ENCODE measurements at places on chromosomes 4 and X.

- DNase-seq, result no peak
Observed at GRCh38 chr4:96598465-96598864, 758.6 kb downstream of the PDHA2 start.

DNA sequence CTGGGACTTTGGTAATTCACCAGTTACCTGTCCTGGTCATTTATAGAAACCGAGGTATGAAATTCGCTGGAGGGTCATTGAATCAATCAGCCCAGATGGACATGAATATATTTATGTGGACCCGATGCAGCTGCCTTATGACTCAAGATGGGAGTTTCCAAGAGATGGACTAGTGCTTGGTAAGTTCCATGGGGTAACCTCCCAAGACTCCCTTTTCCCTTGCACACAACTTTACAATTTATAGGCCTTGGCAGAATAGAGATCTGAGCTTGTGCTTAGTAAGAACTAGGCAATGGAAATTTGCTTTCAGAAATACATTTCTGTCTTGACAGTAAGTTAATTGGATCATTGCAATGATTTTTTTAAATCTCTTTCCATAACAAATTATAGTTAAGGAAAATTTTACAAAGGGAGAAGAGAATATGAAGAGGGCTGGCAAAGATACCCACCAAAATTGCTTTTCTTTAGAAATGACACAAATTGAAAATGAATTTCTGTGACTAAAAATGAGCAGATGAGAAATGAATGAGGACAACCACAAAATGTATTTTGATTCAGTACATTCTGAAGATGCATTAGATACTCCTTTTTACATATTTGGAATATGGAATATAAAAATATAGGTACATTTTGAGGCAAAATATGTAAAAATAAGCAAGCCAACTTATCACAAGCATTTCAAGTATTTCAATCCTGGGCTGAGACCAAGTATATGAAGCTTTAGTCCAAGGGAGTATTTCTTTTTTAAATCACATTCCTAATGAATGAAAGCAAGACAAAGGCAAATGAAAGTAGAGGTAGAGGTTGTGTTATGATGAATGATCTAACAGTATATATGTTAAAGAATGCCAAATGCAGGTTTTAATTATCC lies 45.9 kb downstream of the PDGFRA start:
- no peak for DNase-seq

DNA sequence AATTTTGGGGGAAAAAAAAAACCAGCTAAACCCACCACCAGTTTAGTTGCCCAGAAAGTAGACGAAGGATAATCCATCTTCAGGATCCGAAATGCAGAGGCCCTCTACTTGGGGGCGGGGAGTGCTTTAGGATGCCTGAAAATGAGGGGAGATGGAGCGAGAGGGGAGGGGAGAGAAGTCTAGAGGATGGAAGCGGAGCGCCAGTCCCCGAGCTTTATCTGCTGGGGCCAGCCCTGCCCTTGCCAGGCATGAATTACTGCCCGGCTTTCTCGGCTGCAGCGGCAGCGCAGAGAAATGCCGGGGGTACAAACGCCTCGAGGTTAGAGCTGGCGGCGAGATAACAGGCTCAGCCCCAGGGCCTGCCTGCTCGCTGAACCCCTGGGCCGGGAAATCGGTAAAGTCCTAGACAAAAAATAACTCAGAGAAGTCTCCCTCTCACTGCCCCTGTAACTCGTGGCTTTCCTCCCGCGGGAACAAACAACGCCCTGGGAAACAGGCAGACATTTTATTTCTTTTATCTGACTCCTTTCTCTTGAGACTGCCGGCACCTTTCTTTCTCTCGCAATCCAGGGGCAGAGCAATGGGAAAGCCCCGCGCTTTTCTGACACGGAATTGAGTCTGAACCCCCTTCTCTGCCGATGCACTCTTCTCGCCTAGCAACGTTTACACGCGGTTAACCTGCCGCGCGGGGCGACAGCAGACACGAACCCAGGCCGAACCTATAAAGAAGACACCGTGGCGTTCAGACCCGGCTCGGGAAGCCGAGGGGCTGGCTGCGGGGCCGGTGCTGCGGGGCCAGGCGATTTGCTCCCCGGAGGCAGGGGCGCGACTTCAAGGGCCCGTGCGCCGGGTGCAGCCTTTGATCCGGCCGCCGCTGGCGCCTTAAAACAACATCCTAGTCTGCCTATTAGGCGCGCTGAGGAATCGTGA lies 3.1 kb upstream of the MSX1 start:
- peak; percentile 92 for DNase-seq

DNA sequence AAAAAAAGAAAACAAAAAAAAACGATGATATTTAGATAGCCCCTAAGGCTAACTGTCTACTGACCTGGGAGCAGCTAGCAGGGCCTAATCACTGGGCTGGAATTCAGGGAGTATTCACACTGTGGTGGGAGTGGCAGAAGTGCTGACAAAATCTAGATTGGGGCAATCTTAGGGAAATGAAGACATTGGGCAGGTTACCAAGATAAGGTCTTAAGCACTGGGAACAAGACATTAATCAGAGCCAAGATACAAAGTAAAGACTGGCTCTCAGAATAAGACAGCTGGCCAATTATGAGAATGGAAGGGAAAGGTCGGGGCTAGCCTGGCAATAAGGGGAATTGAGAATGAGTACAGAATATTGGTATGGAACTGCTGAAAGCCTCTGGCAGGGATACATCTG lies 100.2 kb upstream of the GRIA3 start:
- DNase-seq, result no peak

- peak; percentile 22 for DNase-seq
Observed at GRCh38 chrX:118211891-118212816, 95.5 kb upstream of the KLHL13 start.

GRCh38 chrX:56554870-56555269 lies 8.6 kb upstream of the UBQLN2 start:
- DNase-seq, result no peak

All from hematopoietic multipotent progenitor cell treated with erythropoietin and hydrocortisone succinate and interleukin-3 and kit ligand, for 4 days (in vitro differentiated cells).